ENCODE measurements at places on chromosomes 7 and 10.

GRCh38 chr7:32494946-32495297 is 367 bp upstream of the AVL9 start:
- DNase-seq, result no peak

DNA sequence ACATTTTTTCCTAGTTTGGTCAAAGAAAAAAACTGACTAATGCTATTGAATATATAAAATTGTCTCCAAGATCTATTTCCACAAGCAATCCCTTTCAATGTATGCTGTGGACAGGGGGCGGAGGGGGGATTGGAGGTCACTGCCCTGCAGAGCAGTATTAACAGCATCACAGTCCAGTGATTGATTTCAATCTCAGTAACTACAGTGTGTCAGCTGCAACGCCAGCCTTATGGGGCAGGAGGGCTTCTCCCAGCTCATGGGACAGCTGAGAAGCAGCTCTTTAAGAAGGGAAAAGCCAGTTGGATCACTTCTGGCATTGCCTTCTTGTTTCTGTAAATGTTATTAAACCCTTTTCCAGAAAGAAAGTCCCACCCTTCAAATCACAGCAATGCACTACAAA is 65.0 kb downstream of the RAPGEF5 start:
- DNase-seq, result no peak

DNA sequence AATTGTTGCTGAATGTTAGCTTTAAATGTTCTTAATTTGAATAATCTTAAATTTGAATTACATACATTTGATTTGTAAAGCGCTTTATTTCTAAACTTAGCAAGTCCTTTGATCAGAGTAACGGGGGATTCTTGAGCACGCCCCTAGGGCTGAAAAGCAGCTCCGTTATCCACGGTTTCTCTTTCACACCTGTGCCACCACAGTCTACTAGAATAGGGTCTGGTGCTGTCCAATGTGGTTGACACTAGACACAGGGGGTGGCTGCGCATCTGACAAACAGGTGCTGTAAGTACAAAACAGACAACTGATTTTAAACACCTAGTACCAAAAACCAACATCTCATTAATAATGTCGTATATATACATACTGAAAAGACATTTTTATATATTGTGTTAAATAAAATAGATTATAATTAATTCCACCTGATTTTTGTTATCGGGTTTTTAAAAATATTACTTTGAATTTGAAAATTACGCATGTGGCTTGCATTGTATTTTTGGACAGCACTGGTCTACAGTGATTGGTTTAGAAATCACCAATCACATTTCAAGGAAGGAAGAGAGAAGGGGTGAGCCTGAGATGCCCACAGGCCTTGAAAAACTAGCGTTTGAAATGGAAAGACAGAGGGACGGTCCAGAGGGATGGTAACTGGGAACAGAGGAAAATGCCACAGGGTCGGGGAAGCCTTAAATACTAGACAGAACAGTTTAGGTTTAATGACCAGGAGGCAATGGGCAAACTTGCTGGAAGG is 7.3 kb downstream of the SEPHS1 start:
- DNase-seq, result no peak

DNA sequence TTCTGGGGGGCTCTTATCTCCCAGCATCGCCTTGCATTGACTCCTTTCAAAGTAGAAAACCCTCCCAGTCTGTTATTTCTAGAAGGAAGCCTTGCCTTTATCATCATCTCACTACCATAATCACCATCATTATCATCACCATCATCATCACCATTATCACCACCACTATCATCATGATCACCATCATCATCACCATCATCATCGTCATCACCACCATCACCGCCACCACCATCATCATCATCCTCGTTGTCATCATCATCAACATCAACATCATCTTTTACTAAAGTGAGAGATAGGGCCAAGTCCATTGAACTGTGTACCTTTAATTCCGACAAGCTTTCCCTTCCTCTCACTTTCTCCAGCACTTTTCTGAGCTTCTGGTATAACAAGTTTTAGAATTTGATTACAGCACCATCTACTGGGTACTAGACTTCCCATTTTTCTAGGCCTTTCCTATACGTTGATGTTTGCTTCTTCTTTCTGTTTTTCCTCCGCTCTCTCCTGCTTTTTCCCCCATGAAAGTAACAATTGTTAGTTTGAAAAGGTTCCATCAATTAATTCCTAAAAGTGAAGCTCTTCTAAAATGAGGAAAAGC is 226.4 kb downstream of the BUB3 start:
- DNase-seq, result peak; percentile 30

- no peak for DNase-seq
These were observed 89.8 kb upstream of the LRRTM3 start for GRCh38 chr10:66836057-66836456.

GRCh38 chr7:70415179-70415972 is 716.6 kb upstream of the GALNT17 start:
- DNase-seq, result no peak

DNA sequence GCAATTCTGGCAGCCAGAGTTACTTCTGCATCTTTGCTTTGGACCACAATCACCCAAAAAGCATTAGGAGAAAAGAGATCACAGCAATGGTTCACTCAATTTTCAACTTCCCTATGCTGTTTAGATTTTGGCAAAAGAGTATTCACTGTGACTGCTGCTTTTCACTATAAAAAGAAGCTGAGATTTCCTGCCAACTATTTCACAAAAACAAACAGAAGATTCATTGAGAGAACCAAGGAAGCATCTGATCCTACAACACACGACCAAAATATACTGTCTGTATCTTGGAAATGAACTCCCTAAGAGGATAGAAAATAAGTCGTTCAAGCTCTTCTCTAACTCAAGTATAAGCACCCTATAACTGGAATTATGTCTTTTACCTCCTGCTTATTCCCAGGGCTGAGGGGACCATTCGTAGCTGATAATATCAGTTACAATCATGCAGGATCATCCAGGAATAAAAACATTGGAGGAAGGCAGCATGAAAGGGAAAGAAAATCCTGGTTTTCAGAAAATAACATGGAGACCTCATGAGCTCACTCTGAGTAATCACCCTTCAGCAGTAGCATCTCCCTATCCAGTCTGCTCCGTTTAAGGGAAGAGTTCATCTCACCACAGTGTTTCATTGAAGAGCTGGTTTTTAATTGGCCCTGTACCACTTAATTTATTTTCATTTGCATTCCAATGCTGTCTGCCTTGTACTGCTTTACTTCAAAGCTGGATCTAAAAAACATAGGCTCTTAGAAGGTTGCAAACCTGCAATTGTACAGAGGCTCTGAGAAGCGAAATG is 256.2 kb downstream of the PAXIP1 start:
- no peak for DNase-seq

- DNase-seq, result no peak
These were observed 619.8 kb downstream of the LRMDA start for GRCh38 chr10:76051007-76051936.

DNA sequence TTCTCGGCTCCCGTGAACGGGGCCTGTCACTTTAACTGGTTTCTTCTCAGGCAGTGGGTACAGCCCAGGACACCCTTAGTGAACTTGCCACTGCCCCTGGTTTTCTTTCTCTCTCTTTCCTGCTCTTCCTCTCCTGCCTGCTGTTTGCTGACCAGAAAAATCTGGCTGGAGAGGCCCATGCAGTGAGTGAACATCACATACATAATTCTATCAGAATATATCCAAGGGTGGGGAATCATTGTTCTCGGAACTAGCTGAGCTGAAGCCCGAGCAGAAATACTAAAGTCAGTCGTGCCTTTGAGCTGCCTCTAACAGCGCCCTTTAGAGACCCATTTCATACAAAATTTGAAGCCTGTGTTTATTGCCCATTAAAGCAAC is 501.5 kb upstream of the GALNT17 start:
- no peak for DNase-seq

Data from COLO829 (cell line).